ENCODE measurements at places on chromosomes 6 and 20.
A peak's percentile ranks its signal among the peaks of the same experiment; 100 is the strongest.

GRCh38 chr20:17541596-17541995, 10.4 kb upstream of the BFSP1 start:
- no peak for DNase-seq

DNA sequence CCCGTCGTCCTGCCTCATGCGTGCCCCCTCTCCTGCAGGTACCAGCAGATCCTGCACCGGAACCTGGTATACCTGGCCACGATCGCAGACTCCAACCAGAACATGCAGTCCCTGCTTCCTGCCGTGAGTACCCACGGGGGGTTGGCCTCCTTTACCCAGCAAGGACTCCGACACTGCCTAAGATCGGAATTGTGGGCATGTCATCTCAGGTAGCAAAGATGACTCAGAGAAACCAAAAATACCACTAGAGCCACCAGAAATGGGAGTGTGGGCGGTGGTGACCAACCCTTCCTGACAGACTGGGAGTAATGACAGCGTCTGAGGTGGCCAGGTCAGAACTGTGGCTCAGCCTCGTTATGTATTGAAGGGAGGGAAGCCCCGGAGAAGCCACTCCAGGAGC, 16.3 kb downstream of the SS18L1 start:
- DNase-seq, result no peak

- no peak for DNase-seq
Measured at GRCh38 chr6:147054158-147054557, 150.1 kb upstream of the STXBP5 start.

GRCh38 chr6:18203786-18204185, 48.6 kb downstream of the KDM1B start:
- no peak for DNase-seq

GRCh38 chr6:39302669-39303424, 11.4 kb downstream of the KCNK17 start:
- DNase-seq, result peak; percentile 32

DNA sequence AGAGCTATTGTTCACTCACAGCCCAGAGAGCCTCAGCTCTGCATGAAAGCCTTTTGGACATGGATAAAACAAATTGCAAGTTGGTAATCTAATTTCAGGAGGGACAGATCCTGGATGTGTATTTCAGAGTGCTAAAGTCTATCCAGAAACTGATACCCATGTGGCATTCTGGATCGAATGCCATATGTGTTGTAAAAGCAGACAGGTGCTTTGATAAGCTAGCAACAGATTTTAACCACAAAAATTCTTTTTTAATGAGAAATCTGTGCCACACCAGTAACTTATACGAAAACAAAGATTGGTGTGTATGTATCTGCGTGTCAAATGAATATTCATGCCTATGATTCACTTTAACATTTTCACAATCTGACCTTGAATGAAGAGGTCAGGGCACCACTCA, 936.6 kb upstream of the MAP3K7 start:
- DNase-seq, result no peak

DNA sequence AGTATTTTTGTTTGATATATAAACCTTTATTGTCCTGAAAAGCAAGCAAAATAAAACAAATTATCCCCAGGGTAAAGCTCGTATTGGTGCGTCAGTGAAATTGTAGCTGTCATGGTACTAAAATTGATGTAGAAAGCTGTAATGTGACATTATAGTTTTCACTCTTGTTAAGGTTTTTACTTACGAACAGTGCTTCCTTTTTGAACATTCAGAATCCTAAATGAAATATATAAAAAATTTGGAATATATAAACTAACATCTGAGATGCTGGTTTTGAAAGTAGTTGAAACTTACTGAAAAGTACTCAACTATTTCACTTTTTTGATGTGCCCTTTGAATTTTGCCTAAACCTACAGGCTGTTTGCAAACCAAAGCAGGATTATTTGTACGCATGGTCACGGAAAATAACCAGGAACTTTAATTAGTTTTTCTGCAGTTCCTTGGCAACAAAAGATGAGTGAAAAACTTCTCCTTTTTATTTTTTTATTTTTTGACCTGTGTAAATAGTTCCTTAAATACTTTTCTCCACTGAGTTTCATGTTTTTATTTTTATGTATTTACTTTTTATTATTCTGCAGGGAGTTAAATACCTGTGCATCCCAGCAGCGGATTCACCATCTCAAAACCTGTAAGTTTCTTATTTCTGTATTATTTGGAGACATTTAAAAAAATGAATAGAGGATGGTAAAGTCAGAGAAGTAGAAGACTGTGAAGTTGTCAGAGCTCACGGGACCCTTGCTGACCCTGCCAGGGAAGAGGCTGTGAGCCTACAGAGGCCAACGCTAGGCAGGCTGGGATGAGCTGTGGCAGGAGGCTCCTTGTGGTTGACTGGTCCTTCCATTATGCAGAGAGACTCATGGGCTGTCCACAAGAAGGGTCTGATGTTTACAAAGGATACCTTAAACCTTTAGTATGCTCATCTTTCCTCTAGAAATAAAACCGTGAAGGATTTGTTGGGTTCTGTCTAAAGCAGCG, 42.5 kb downstream of the DUSP22 start:
- DNase-seq, result no peak

DNA sequence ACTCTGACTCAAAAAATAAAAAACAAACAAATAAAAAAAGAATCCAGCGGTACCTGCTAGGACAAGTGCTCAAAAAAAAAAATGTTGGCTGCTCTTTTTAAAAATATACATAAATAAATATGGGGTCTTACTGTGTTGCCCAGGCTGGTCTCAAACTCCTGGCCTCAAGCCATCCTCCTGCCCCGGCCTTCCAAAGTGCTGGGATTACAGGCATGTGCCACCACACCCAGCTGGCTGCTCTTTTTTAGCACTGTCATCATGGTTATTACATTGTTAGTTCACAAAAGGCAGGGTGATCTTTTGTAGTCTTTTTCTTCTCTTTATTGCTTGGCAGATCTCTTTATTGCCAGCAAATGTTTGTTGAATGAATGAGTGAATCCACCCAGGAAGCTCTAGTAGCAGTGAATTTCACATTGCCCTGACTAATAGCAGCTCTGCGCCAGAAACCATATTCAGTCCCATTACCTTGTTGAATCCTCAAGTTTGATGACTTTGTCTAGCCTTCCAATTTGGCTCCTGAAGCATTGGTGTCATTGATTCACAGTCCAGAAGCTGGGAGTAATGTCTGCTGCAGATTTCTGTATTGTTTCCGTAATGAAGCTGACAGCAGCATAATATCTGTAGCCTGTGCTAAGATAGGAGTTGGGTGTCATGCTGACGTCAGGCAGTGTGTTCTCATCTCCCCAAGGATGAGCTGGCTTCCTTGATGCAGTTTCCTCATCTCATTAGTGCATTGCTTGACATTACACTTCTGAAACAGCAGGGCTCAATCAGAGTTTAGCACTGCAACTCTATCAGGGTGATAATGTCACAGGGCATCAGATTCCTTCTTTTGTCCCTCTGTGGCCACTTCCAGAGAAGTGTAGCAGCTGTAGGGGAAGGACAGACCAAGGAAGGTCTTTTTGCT, 84.9 kb upstream of the TGM3 start:
- no peak for DNase-seq

- no peak for DNase-seq
Measured at GRCh38 chr6:32943864-32944649, 3.2 kb upstream of the HLA-DMB start.

DNA sequence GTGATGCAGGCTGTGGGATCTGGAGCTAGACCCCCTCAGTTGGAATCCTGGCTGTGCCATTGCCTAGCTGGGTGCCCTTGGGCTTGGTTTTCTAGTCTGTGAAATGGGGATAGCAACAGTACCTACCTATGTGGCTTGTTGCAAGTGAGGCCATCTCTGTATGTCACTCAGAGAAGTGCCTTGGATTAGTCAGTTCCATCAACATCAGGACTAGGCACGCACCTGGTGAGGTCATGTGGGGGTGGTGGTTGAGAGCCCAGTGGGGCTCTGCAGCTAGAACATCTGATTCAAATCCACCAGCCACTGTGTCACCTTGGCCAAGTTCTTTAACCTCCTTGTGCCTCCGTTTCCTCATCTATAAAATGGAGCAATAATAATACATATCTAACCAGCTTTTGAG, 12.5 kb downstream of the TCF15 start:
- DNase-seq, result no peak

- DNase-seq, result no peak
Measured at GRCh38 chr6:147700436-147701209, 192.1 kb downstream of the SAMD5 start.

All from NCI-H187 treated with DMSO at 0.1 percent for 48 hours (cell line).